ENCODE measurements at places on chromosomes 11 and 22. TPM values are rescaled to one million over a fixed set of nuclear protein-coding genes. Genes with fewer than 3 reads are reported as not detected.

The TMA7B gene
- not detected for total RNA-seq

DNA sequence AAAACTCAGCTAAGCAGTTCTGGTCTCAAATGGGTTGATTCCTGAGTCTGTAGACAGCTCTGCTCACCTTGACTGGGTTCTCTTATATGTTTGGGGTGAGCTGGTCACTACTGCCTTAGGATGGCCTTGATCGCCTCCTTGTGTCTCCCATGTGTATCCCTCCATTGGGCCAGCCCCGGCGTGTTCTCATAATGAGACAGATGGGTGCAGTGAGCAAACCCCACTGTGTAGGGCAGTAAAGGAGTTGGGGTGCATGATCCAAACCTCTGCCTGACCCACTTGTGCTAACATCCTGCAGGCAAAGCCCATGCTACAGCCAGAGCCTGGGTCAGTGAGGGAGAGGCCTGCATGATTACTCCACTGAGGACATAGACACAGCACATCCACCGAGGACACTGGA lies 657.6 kb downstream of the BRD1 start:
- no peak overlapping the region for H3K4me3 ChIP-seq
- no peaks in the 10 kb centered on the region for H3K36me3 ChIP-seq
- DNase-seq = peak; percentile 13
- H3K27ac ChIP-seq = no peak overlapping the region
- H3K4me1 ChIP-seq = no peaks in the 10 kb centered on the region

DNA sequence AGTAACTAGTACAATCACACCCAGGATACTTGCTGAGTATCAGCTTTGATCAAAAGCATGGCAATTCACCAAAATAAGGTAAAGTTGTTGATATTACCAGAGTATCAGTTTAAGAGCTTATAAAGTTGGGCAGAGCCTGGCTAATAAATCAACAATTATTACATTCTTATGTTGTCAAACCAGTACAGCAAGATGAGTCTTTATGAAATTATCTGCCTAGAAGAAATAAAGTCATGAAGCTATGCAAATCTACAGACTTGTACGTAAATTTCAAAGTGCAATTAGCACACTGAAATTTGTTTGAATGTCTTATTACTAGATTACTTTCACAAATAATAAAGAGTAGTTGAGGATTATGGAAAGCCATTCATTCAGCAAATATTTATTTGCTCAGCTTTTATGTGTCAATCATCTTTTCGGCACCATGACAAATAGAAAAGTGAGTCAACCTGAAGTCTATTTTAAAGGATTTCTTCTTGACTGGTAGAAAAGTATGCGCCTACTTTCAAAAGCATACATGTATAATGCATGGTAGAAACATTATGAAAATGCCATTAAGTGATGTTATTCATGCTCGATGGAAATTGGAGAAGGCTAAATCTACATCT lies 5.0 kb upstream of the ANO3 start:
- no peak overlapping the region for H3K27ac ChIP-seq
- H3K36me3 ChIP-seq = no peaks in the 10 kb centered on the region
- DNase-seq = no peak

DNA sequence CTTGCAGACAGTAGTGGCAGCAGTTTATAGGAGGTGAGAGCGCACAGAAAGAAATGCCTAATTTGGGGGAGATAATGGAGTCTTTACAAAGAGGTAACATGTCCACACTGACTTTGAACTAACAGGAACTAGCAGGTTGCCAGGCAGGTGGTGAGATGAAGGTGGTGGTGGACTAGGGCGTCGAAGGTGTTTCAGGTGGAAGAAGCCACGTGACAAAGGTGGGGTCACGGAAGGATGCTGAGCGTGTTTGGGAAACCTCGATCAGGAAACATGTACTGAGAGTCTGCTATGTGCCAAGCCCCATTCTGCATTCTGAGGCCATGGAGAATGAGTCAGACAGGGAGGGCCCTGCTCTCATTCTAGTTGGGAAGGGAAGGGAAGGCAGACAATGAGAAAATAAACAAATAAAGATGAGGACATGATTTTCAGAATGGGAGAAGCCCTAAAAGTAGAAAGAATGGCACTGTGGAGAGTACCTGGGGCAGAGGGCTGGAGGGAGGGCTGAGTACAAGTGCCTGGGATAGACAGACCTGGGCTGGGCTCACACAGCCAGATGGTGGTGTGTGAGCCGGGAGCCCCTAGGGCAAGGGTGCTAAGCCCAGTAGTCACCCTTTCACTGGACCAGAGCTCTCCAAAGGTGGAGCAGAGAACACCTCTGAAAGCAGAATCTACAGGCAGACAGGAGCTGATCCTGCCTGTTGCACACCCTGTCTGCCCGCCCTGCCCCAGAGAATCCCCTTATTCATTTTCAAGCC lies 16.2 kb upstream of the NNMT start:
- no peak overlapping the region for H3K27ac ChIP-seq
- H3K27me3 ChIP-seq = no peaks in the 10 kb centered on the region
- H3K36me3 ChIP-seq = no peaks in the 10 kb centered on the region

GRCh38 chr11:18771266-18772035 lies 20.1 kb downstream of the PTPN5 start:
- H3K36me3 ChIP-seq = no peaks in the 10 kb centered on the region
- no peak overlapping the region for H3K27ac ChIP-seq
- no peak overlapping the region for H3K4me3 ChIP-seq
- no peak for DNase-seq
- no peaks in the 10 kb centered on the region for H3K4me1 ChIP-seq
